ENCODE measurements at places on chromosomes 1 and 21.

DNA sequence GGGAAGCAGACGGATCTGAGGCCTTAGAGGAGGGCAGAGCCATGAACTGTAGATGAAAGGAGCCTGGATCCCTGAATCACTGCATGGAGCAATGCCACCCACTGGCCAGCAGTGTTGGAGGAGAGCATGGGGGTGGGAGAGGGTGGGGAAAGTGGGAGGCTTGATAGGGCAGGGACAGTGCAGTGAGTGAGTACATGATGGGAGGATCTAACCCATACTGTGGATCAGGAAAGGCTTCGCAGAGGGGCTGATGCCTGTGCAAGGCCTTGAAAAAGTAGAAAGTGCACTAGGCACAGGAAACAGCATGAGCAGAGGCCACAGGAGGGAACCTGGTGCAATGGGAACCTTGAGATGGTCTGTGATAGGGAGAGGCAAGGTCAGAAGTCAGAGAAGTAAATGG lies 391.9 kb downstream of the PTPRU start:
- DNase-seq: no peak

- no peak for DNase-seq
These were observed 14.0 kb upstream of the TRIM63 start for GRCh38 chr1:26081267-26082019.

DNA sequence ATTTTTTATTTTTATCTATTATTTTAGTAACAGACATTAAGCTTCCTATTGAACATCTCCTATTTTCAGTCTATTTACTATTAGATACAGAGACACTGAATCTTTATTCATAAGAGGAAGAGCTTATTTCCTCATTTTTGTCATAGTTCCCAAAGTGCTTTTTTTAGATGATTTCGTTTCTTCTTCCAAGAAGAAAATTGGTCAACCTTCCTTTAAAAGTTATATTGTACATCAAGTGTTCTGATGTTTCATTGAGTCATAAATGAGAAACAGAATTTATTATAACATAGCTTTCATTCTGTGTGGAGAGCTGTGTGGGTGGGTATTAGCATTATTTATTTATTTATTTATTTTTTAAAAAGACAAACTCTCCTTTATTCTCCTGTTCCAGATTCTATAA lies 50.6 kb upstream of the BACH1 start:
- no peak for DNase-seq

DNA sequence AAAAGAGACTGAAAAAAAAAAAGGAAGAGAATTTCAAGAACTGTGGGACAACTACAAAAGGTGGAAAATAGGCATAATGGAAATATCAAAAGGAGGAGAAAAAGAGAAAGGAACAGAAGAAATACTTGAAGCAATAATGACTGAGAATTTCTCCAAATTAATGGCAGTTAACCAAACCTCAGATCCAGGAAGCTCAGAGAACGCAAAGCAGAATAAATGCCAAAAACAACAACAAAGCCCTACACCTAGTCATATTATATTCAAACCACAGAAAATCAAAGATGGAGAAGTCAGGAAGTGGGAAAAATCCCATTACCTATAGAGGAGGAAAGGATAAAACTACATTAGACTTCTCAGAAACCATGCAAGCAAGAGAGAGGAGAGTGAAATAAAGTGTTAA lies 20.7 kb upstream of the AHCYL1 start:
- no peak for DNase-seq

DNA sequence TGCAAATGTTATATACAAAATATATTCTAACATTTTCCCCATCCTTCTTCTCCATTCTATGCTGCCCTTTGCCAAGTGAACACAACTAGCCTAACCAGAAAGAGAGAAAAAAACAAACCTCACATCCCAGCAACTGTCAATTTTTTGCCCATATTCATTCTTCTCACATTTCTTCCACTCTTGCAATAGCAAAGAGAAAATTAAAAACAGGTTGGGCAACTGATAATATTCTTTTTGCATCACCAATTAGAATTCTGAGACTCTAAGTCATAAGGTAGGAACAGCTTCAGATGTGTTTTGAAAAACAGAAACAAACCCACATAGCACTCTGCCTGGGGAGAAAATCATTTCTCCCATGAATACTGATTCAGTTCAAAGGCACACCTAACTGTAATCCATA lies 25.2 kb upstream of the EXO1 start:
- no peak for DNase-seq

DNA sequence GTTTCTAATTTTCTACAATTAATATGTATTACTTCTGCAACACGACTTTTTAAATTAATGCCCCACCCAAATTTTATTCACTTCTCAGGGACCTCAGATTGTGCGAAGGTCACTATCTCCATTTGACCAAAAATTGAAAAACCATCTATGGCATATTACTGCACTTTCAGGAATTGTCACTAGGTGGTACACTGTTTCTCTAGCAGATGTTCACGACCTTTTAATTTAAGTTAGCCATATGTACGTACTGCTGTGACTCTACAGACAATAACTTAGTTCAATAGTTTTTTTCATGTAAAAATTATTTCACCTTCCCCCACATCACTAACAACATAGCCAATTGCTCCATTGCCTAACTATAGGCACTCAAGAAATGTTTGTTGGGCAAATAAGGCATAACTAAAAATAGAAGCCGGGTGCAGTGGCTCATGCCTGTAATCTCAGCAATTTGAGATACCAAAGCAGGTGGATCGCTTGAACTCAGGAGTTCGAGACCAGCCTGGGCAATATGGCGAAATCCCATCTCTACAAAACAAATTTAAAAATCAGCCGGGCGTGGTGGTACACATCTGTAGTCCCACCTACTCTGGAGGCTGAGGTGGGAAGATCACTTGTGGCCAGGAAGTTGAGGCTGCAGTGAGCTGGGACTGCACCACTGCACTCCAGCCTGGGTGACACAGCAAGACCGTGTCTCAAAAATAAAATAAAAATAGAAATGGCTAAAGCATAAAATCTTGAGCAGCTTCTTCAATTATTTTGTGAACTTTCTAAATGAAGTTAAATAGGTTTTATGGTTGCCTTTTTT lies 75.7 kb upstream of the PKN2 start:
- DNase-seq: no peak

DNA sequence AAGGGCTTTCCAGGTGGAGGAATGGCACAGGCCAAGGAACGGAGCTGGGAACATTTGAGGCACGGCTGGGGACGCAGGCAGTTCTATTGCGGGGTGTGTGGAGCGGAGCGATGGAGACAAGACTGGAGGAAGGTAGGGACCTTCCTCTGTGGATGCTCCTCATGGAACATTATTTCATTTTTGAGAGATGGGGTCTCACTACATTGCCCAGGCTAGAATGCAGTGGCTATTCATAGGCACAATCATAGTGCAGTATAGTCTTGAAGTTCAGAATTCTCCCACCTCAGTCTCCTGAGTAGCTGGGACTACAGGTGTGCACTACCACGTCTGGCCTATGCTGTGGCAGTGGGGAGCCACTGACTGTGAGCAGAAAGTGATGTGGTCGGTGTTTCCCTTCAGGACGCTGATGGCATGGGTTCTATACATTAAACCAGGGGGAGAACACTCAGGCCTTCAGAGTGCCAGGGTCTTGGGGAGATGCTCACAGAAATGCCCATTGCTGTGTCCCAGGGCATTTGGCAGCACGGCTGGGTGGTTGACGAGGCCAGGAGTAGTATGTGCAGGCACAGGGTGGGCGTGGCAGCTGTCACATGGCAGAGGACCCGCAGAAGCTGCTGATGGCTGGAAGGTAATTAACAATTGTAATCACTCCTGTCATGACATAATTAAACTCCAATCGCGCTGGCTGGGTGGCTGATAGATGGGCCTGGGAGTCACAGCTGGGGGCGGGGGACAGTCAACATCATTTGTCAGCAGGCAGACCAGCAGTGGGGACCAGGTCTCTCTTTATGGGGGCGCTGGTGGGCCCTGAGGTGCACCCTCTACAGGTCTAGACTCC lies 40.8 kb upstream of the ACOT11 start:
- DNase-seq: no peak

GRCh38 chr1:113136476-113136875 lies 63.5 kb downstream of the LRIG2 start:
- DNase-seq: no peak

- no peak for DNase-seq
These were observed 372 bp downstream of the SLC25A44 start for GRCh38 chr1:156194300-156194652.

DNA sequence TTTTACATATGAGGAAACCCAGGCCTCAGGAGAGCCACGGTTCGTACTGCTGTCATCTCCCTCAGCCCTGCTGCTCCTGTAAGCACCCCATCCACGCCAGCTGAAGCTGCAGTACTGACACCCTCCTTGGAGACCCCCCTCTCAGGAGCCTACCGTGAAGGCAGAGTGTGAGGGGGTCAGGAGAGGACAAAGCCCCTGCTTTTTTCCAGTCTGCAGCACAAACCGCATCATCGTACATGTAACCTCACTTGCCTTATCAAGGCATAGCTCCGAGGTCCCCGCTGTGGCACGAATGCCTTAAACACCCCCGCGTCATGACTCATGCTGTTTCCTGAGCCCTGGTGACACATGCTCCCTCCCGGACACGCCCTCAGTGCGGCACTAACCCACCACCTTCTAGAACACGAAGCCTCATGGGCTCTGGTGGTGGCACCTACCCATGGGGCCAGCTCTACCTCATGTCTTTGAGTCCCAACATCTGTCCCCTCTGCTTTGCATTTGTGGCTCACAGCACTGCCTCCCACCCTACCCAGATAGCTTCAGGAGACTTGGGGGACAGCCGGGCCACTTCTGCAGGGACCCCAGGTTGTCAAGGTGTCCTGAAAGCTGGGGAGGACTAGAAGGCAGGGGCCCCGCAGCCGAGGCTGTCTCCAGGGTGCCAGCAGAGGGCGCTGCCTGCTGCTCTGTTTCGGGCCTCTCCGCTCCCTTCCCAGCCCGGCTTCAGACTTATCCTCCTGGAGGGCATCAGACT lies 4.9 kb downstream of the SH3BGRL3 start:
- peak; percentile 96 for DNase-seq

DNA sequence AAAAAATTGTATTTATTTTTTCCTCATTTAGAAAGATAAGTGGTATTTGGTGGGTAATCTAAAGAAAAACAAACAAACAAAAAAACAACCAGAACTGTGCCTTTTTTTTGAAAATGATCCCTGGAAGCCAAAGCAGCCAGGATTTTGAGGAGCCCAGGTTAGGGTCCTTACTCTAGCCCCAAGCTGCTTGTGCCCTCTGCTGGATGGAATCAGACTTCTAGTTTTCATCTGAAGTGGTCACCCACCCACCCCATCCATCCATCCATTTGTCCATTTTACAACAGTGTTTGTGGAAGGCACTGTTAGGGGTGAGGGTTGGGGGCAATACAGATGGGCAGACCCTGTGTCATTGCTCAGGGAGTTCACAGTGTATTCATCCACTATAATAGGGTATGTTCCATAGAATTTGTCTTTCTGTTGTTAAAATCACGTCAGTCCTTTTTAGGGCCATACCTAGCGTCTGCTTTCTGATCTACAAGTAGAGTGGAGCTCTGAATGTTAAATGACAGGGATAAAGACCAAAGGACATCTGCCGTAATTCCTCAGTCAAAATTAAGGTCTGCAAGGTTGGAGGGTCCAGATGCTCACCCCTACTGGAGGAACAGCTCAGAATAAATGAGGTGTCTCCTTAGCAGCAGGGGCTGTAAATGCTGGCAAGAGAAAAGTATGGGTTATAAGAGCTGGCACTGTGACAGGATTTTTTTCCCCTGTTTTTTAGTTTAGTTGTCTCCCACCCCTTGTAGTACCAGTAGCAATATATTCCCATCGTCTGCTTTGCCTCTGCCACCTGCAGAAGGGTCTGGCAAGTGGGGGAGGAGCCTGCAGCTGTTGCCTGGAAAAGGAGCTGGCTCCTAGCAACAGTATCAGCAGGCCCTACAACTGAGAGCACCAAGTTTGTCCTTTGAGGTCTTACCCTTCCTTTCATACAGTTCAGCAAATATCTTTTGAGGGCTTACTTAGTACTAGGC lies 3.2 kb downstream of the LRRC42 start:
- DNase-seq: peak; percentile 20

DNA sequence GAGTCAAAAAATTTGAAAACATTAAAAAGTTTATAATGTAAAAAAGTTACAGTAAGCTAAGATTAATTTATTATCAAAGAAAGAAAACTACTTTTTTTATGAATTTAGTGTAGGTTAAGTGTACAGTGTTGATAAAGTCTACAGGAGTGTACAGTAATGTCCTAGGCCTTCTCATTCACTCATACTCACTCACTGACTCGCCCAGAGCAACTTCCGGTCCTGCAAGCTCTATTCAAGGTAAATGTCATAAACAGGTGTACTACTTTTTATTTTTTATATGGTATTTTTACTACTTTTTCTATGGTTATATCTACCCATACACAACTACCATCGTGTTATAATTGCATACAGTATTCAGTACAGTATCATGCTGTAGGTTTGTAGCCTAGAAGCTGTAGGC lies 49.6 kb downstream of the TBX19 start:
- no peak for DNase-seq

DNA sequence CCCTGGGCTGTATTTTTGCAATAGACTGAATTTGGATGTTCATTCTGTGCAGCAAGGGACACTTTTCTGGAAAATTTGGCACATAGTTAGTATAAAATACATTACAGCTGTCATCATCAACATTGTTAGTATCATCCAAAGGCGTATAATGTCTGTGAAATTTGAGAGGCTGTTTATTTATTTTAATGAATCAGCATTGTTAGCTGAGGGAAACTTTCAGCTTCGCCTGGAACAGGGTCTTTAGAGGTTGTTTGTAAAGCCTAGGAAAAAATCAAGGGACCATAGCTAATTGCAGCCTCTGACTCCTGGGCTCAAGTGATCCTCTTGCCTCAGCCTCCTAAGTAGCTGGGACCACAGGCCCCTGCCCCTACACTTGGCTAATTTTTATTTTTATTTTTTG lies 106.8 kb upstream of the USP24 start:
- DNase-seq: no peak

DNA sequence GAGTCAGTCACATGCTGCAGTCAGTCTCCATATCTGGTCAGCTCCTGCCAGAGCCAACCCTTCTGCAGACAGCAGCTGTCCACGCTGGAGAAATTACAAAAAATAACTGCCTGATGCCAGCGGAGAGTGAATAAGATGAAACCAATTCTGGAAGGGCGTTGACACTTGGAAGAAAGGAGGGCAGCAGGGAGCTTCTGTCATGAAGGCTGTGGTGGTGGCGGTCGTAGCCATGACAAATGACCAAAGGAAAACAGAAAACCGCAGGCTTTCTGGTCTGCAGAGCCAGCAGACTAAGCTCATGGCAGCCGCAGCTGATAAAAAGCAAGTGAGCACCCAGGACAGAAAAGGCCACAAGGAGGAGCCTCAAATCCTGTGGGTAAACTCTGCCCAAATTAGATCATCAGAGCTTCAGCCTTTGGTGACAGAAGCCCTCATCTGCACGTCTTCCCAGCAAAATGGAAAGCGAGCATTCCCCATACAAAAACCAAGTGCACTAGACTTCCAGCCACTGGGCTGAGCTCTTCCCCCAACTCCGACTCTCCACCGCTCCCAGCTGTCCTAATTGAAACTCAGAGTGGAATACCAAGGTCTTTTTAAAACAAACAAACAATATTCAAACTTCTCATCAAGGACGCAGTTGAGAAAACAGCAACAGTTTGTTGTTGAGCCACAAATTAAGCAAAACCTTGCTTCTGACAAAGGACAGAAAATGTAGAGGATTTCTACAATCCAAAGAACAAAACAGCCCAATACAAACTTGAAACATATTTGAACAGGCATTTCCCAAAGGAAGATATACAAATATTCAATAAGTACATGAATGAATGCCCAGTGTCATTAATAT lies 28.7 kb downstream of the RSPH1 start:
- DNase-seq: no peak

Data from activated CD4-positive, alpha-beta T cell treated with anti-CD3 and anti-CD28 coated beads, Interleukin-2, amount 50 U/mL, for 48 hours (primary cell).